T-helper 2 cell (primary cell): ENCODE measurements at places on chromosomes 4 and X.

- DNase-seq = no peak
Observed at GRCh38 chr4:133156096-133156495, 7.0 kb downstream of the PCDH10 start.

- DNase-seq = no peak
Observed at GRCh38 chr4:86582410-86582809, 11.7 kb upstream of the PTPN13 start.

DNA sequence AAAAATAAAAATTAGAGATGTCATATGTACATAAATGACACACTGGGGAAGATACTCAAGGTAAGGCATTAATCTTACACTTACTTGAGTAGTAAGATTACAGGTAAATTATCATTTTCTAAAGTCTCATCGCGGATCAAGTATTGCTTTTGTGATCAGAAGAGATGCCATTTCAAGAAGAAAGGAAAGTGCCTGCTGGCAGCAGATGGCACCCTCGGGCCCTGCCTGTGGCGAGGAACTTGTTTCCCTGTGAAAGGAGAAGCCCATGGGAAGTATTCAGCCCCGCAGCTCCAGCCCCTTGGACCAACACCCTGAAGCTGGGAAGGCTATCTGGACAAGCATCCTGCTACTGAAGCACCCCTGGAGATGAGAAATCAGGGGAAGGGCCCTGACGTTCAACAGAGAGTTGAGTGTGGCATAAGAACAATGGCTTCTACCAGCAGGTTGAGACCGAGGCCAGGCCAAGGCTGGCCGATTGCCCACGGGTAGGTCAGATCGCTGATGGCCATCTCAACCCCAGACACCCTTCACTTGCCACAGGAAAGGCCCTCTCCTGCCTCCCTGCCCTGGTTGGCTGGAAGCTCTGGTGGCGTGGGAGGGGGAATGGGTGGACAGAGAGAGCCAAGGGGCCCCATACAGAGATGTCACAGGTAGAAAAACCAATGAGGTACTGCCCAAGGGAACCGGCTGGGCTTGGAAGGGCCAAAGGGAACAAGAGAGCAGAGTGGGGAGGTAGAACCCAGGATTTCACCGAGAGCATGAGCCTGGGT, 18.8 kb upstream of the MXD4 start:
- no peak for DNase-seq

DNA sequence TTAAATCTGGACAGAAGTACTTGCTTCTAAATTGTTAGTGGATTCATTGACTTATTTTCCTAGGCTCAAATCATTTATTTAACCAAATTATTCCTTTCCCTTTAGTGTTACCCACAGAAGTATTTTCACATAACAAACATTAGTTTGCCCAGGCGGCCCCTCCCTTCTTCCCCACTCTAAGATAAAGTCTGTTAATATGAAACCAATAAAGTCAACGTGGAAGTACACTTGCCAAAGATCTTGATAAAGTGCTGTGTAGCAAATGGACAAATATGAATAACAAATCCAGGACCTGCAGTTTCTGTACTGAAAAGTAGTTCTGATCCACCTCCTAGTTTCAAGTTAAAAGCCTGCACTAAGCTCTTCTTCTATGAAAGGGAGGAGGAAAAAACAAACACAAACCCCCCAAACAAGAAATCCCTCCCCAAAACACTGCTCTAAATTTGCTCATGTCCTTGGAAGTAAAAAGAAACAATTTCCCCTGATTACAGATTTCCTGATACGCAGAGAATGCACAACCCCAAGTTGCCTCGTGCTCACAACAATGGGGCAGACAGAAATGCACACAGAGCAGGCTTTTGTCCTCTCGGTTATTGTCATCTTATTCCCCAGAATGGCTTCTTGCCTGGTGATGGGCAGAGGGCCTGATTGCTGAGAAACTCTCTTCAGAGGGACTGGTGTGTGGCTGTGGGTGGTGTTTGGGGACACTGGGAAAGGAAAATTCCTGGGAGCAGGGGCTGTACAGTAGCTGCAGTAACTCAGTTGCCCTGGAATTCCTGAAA, 23.2 kb downstream of the TMSB4X start:
- no peak for DNase-seq
